ENCODE measurements at places on chromosomes 7 and 10.

- no peak for DNase-seq
Measured at GRCh38 chr10:122821808-122822207, 23.8 kb downstream of the CUZD1 start.

GRCh38 chr7:28615091-28615490, 202.8 kb downstream of the CREB5 start:
- DNase-seq: no peak

GRCh38 chr7:16404636-16405035, 16.7 kb downstream of the CRPPA start:
- no peak for DNase-seq

GRCh38 chr7:94656925-94657731, 1.2 kb upstream of the SGCE start:
- DNase-seq: peak; percentile 50

- no peak for DNase-seq
Measured at GRCh38 chr7:29194206-29194593, 375 bp upstream of the CHN2 start.

- DNase-seq: no peak
Measured at GRCh38 chr7:99505324-99505662, 831 bp downstream of the ZKSCAN5 start.
